ENCODE measurements at places on chromosomes 5 and 9.

- no peak for DNase-seq
These were observed 41.3 kb upstream of the RASGEF1C start for GRCh38 chr5:180250329-180250728.

- no peak for DNase-seq
These were observed 81.8 kb downstream of the CMYA5 start for GRCh38 chr5:79771387-79771786.

DNA sequence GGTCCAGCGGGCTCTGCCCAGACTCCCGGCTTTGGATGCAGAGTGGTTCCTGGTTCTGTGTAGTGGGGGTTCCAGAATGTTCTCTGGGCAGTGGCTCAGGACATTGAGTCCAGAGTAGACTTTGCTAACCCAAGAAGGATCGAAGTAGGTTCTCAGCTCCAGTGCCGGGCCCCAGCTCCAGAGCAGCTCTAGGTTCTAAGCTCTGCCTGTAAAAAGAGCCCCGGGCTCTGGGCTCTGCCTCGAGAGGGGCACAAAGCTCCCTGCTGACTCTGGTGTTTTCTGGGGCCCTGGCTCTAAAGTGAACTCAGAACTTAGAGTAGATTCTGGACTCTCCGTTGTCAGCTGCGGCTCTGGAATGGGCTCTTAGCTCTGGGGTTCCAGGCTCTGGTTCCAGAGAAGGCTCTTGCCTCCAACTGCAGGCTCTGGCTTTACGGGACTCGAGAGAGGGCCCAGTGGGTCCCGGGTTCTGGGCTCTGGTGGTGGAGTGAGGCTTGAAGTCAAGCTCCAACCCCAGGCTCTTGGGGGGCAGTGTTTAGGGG lies 414 bp downstream of the WDR38 start:
- no peak for DNase-seq

GRCh38 chr9:37732952-37733351 lies 20.7 kb upstream of the TRMT10B start:
- no peak for DNase-seq

DNA sequence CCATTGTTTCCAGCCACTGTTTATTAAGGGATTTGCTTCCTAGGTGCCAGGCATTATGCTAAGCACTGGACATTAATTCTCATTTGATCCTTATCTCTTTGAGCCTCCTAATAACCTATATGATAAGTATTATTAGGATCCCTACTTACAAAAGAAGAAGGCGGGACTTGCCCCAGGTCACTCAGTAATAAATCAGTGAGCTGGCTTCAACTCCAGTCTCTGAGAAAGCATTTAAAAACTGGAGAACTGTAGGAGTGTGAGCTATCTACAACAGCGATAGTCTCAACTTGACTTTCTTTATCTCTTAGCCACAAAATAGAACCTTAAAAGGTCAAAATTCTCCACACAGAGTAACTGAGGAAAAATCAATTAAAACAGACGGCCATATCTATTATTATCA lies 155.0 kb downstream of the GNAQ start:
- DNase-seq = no peak

- DNase-seq = no peak
These were observed 172.7 kb downstream of the CHSY3 start for GRCh38 chr5:130077007-130077406.

DNA sequence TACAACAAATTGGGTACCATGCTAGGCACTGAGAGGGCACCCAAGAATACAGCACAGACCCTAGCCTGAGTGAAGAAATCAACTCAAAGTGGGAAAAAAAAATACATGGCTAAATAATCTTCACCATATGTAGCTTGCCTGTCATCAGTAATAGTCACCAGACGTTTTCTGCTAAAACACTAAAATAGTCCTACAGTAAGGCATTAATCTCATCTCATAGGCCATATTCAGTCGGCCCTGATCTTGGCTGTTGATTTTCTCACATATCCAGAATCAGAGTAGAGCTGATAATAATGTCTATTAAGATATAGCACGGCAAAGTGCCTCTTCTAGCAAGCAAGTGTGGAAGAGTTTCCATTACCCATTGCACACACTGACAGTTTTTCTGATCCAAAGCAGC lies 322.1 kb upstream of the SLC30A5 start:
- no peak for DNase-seq

DNA sequence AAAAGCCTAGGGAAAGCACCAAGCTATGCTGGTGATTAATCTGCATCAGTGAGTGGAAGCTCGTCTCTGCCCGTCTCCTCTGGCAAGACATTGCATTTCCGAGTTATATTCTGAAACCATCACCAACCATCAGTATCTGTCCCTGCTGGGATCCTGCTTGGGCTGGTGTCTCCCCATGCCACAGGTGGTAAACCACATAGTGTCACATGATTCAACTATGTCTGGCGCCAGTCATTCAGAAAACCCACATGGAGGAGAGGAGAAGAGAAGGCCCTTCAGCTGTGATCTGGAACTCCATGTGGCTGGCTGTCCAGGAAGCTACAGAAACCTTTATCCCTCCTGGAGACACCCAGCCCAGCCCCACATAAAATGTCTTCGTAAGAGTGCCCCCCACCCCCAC lies 4.8 kb downstream of the IL9 start:
- no peak for DNase-seq

DNA sequence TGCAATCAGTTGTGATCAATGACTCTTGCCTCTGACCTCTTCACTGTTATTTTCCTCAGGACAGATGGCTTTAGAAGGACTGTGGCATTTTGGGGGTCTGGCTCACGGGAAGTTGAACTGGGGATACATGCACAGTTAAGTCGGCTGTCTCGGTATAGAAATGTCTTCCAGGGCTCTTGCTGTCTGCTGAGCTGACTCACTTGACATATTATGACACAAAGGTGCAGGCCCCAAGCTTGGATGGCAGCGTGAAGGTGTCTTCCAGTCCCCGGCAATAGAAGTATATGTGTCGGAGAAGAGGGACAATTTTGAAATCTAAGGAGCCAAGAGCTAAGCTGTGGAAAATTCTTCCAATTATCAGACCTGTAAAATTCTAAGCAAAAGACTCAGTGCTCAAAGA lies 9.8 kb upstream of the ARSI start:
- no peak for DNase-seq

DNA sequence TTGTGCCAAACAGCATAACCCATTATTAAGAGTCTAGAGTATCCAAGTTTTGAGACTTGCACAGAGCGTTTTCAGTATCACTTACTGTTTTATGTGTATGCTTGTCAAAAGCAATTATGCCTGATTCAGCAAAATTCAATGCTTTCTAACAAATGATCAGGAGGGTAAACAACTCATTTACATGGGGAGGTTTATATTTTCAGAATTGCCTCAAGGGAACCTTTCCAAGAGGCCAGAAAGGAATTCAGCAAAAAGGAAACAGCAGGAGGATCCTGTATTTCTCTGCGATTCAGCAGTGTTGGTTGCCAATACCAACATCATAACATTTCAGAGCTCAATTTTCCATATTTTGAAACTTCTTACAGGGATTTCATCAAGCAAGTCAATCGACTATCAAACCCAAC lies 69.3 kb upstream of the DAB2 start:
- DNase-seq = no peak

DNA sequence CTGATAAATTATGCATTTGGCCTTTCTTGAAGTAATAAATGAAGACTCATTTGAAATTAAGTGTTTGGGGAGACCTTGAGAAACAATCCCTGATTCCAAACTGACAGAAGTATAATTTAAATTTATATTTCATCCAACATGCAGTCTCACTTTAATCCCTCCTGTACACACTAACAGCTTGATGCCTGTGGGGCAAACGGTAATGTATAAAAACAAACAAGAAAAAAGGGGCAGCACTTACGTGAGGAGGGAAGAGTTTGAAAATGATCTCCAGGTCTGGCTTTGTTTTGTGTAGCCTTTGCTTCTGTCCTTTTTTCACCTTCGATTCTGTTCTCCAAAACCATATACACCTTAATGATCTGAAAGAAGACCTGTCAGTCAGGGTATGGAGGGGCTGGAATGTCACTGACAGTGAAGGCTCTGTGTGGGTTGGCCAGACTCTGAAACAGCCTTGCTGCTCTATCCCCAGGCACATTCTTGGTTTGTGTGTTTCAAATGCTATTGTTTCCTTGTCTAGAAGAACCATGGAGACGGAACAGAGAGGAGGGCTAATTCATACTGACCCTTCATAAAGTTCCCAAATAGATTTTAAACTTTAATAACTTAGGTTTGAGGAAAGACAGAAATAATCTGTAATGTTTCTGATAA lies 338.2 kb upstream of the WWC1 start:
- no peak for DNase-seq

DNA sequence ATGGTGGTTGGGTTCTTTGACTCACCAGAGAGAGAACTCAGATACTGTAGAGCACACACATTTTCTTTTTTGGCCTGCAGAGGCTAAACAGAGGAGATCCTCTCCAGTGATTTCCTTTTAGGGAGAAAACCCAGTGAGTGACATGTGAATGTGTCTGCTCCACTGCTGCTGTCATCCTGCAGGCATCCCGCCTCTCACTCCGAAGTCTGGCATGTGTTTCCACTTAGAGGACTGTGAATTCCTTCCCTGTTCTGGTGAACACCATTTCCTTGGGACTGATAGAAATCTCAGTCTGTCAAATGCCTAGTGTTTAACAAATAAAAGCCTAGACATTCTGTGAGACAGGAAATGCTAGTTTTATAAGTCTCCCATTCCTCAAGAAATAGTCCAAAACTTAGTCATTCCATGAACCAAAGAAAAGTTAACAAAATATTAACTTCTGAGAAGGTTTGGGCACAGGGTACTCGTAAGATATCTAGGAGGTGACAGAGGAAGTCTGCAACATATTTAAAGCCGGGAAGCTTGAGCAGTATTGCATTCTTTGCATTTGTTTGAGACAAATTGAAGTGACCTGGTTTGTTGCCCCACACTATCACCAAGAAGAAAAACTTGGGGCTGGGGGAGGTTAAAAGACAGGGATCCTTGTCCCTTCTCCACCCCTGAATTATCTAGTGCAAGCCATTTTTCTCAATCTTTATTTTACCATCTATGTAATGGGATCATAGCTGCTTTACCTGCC lies 74.9 kb upstream of the NIPAL4 start:
- no peak for DNase-seq

DNA sequence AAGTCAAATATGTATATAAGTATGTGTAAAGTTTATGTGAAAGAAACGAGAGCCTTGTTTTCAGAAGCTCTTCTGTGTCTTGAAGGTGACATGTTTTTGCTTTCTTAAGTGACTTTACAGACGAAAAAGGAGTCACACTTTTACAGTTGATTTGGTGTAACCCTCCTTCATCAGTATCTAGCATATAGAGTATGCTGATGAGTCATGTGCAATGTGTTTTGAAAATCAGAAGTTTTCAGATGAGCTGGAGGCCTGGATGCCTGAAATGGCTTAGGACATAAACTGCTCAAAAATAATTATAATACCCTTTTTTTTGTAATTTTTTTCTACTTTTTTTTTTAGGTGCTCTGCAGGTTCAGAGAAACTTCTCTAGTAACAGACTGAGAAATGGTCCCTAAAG lies 209.5 kb downstream of the CD180 start:
- no peak for DNase-seq

DNA sequence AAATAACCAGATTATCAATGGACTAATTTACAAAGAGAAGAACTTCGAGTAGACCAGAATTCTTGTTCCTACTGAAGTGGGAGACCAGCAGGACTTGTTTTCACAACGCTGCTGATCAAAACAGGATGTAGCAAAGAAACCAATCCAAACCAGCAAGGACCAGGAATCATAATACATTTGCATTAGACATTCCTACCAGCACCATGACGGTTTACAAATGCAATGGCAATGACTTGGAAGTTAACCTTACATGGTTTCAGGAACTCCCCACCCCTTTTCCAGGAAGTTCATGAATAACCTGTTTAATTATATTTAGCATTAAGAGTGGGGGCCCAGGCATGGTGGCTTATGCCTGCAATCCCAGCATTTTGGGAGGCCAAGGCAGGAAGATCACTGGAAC lies 100.0 kb downstream of the LPAR1 start:
- DNase-seq = no peak

- DNase-seq = no peak
These were observed 29.1 kb downstream of the GFPT2 start for GRCh38 chr5:180323941-180324600.

GRCh38 chr9:121218357-121219027 lies 16.8 kb upstream of the RAB14 start:
- DNase-seq = no peak

- no peak for DNase-seq
These were observed 1397.0 kb upstream of the C9orf72 start for GRCh38 chr9:28970241-28970654.

GRCh38 chr5:41967401-41967800 lies 42.3 kb downstream of the FBXO4 start:
- no peak for DNase-seq

GRCh38 chr9:95689669-95690068 lies 172.9 kb upstream of the PTCH1 start:
- DNase-seq = no peak

GRCh38 chr9:16155878-16156277 lies 603.0 kb downstream of the CCDC171 start:
- DNase-seq = no peak

GRCh38 chr9:76643399-76644117 lies 120.7 kb upstream of the PCA3 start:
- no peak for DNase-seq

DNA sequence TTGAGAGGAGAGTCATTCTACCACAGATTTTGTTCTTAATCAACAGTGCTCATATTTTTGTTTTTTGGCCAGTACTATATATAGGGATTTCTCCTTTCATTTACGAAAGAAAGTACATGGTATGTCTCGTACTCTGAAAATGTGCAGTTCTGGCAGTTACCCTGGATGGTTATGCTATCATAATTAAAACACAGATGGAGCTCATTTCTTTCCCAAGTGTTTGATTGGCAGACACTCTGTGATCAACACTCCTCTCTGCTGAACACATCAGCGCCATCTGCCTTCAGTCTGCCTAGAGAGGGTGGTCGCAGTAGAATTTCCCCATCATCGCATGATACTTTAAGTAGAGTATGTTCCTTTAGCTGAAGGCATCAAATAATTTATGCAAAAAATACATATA lies 64.5 kb downstream of the PAM start:
- DNase-seq = no peak

DNA sequence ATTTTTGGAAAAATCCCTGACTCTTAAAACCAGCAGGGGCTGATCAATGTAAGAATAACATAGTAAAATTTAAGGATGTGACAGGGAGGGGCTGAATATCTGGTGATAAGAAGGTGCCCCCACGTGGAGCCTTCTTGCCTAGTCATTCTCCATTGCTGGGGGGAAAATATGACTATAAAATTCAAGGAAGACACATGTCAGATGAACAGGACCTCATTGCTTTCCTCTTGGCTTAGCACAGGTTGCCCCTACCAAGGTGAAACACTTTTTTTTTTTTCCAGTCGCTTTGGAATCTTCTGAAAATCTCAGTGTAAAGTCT lies 310.9 kb downstream of the EFNA5 start:
- no peak for DNase-seq

- DNase-seq = no peak
These were observed 7.2 kb downstream of the PDLIM4 start for GRCh38 chr5:132264546-132265335.

GRCh38 chr9:114388764-114389375 lies 1.1 kb upstream of the AKNA start:
- DNase-seq = no peak

- no peak for DNase-seq
These were observed 126.1 kb downstream of the SNX18 start for GRCh38 chr5:54643685-54644106.

GRCh38 chr9:121950441-121950840 lies 142.7 kb downstream of the TTLL11 start:
- no peak for DNase-seq
